ENCODE measurements at places on chromosomes 5 and 9.

DNA sequence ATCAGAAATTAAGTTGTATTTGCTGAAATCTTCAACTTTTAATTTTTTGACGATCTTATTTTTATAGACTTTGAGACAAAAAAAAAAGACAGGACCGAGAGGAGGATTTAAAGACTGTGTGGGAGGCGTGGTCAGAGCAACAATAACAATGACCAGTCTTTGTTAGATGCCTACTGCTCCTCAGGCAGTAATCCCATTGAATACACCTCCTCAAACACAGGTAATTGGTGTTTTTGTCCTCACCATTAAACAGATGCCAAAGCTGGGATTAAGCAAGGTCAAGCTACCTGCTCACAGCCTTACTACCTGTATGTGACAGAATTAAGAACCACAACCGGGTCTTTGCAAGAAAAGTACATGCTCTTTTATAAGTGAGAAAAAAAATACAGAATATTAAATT lies 233.3 kb upstream of the GRAMD2B start:
- DNase-seq, result no peak

DNA sequence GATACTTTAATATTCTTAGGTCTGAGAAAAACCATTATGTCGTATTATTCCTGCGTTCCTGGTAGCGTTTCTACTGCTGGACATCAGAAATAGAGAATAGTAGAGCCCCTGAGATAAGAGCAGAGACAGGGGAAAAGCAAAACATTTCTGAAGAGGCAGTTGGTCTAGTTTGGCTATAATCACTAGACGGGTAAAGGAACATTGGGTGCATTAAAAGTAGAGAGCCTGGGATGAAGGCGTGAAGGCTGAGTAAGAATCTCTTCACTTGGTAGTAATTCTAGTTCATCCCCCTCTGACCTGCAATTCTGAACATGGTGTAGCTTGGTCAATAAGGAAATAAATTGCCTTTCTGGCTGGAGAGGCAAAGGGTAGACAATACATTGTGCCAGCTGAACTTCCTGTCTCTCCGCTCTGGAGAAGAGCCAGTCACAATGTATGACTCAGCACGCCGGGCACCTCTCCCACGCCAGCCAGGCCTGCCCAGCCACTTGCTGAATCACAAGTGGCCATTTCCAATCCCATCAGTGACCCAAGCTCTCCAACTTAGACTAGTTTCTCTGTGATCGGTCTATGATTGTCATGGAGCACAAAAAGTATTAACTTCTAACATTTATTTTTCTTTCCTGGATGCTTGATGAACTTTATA lies 75.4 kb downstream of the STK32A start:
- DNase-seq, result no peak

- DNase-seq, result no peak
These were observed 5.4 kb downstream of the DMAC1 start for GRCh38 chr9:7794196-7794595.

DNA sequence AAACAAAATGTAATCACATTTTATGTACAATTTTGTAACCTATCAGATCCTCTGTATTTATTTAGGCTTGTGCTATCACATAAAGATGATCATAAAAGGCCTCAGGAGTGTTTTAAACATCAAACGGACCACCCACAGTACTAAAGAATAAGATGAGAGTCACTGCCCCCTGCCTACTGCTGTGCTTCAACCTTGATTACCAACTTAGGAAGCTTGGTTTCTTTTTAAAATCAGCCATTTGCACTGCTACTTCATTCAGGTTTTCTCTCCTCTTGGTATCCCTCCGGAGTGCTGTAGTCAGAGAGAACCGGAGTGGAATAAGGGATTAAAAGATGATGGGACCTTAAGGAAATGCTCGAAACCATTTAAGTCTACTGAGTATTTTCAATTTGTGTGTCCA lies 6.9 kb downstream of the C7 start:
- DNase-seq, result no peak

- no peak for DNase-seq
These were observed 1199.8 kb downstream of the DTWD2 start for GRCh38 chr5:117788596-117788995.

- DNase-seq, result no peak
These were observed 72.6 kb downstream of the GPBP1 start for GRCh38 chr5:57246426-57246825.

GRCh38 chr5:61450493-61451279 lies 118.6 kb downstream of the ZSWIM6 start:
- DNase-seq, result no peak

DNA sequence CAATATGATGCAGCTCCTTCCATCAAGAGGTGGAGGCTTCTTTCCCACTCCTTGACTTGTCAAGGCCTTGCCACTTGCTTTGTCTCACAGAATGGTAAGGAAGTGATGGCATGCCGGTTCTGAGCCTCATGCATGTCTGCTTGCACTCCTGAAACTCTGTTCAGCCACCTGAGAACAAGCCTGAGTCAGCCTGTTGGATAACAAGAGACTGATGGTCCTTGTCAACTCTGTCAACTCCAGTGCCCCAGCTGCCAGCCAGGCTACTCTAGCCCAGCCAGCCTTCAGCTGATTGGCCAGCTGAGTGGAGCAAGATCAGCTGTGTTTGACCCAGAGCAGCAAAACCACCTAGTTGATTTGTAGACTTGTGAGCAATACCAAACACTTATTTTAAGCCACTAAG lies 4.4 kb upstream of the TENT4A start:
- no peak for DNase-seq
